ENCODE measurements at places on chromosomes 2 and 18.

- no peak for DNase-seq
These were observed 26.5 kb upstream of the KLF11 start for GRCh38 chr2:10016802-10017258.

DNA sequence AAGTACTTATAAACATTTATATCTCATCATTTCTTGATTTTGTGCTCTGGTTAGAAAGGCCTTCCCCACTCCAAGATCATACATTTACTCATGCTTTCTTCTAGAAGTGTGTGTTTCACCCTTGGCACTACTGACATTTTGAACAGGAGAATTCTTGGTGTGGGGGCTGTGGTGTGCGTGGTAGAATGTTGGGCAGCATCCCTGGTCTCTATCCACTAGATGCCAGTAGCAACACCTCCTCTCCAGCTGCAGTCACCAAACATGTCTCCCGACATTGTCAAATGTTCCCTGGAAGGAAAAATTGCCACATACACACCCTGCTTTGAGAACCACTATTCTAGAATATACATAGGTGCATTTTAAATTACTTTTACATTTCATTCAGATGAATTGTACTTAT, 8.7 kb upstream of the TGIF1 start:
- DNase-seq: no peak

GRCh38 chr2:239964399-239965185, 60.5 kb downstream of the NDUFA10 start:
- DNase-seq: no peak

- no peak for DNase-seq
These were observed 60.8 kb downstream of the NPAS2 start for GRCh38 chr2:100880730-100881129.

DNA sequence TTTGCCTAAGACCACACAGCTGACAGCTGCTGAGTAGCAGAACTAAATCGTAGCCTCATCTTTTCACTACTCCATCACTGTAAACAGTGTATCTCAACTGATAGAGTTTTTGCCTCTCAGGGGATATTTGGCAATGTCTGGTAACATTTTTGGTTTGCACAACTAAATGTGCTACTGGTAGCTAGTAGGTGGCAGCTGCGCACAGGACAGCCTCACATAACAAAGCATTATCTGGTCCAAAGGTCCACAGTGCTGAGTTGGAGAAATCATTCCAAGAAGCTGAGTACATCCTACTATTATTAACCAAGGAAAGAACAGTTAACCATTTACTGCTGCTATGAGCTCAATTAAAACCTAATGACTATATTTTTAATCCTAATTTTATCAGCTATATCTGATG, 6.1 kb upstream of the CCDC102B start:
- DNase-seq: no peak

DNA sequence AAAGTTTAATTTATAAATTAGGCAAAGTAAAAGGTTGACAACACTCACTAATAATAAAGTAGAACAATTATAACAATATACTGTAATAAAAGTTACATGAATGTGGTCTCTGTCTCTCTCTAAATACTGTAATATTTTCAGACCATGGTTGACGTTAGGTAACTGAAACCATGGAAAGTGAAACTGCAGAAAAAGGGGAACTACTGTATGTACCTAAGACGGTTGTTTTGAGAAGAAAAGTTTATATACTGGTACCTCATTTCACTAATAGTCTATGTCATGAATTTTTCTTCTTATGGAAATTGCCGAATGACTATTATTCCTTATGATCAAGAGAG, 166.7 kb upstream of the ZNF521 start:
- no peak for DNase-seq

- no peak for DNase-seq
These were observed 26.4 kb downstream of the CELF4 start for GRCh38 chr18:37539236-37539635.

DNA sequence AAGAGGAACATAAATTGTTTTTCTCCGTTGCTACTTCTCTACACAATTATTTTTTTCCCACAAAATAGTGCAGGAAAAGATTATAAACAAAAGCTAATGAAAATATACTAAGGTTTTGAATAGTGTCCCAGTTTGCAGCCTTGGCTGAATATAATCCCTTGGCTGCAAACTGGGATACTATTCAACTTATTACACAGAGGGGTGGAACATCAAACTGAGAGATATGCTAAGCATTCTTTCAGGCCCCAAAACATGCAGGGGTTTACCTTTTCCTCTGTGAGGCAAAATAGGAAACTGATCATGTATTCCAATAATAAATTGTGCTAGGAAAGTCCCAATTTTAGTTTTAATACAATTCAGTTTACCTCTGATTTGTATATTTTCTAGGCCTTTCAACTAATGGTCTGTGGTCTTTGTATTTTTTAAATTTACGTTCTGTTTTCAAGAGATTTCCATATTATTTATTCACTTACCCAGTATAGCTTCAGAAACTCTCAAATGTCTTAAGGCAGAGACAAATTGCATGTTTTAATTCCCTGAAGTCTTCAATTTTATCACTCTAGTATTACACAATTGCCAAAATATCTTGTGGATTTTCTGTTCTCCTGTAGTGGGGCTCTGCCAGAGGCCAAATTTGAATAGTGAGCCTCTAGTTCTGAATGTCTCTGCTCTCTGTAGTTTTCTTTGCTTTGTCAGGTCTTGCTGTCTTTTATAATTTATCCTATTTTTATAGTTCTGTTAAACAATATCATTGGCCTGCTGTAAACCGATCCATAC, 63.9 kb downstream of the PPP1R1C start:
- DNase-seq: no peak

- peak; percentile 54 for DNase-seq
These were observed 10.1 kb downstream of the SRSF7 start for GRCh38 chr2:38740851-38741731.

DNA sequence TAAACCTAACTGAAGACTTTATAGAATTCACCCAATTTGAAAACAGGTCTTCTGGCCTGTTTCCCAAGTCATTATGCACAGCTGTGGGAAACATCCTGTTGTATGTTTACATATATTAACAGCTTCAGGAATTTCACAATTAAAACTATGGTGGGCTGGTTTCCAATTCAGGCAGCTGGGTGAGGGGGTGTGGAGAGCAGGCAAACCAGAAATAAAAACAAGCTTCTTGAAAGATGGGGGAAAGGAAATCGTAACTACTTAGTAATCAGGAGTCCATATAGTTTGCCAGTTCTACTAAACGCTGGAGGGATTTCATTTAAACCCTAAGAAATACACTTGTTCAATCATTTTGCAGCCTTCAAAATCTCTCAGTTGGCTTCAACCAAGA, 22.8 kb downstream of the ATP8B1 start:
- DNase-seq: no peak

GRCh38 chr2:2868085-2868484, 509.5 kb downstream of the EIPR1 start:
- no peak for DNase-seq

- DNase-seq: no peak
These were observed 275.2 kb upstream of the LRRTM1 start for GRCh38 chr2:80579756-80580155.

DNA sequence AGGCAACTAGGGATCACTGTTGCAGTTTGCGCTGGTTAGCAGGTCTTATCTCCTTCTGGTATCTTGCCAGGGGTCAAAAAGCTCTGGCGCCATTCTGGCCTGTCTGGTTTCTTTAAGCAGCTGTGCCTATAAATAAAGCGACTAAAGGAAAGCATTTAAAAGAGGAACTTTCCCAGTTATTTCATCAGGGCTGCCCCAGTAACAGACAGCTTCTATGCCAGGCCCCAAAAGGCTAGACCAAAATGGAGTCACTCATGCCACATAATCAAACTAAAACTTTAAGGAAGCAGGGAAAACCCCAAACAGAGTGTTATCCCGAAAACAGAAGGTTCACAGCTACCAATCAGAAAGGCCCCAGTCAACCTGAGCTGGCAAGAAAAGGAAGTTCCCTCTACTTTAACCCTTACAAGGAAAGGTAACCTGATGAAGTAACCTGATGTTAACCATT, 41.2 kb upstream of the HNRNPA3 start:
- DNase-seq: no peak

All from activated naive CD4-positive, alpha-beta T cell treated with anti-CD3 and anti-CD28 coated beads, Interleukin-2, amount 10 ng/mL, durations not matched to agents 7 days and 5 days (primary cell).